Neural crest cell (in vitro differentiated cells): ENCODE measurements at places on chromosomes 6 and 20.

DNA sequence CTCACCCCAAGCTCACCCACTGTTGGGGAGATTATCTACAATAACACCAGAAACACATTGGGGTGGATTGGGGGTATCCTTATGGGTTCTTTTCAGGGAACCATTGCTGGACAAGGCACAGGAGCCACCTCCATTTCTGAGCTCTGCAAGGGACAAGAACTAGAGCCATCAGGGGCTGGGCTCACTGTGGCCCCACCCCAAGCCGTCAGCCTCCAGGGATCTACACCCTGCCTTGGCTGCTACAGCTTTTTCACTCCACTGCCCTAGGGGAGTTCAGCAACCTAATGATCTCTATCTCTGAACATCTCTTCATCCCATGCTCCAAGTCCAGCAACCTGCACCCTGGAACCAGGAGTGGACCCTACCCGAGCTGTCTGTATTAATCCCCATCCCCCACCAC is 21.2 kb downstream of the MAVS start:
- no peak for DNase-seq

GRCh38 chr6:107329063-107329860 is 130.1 kb downstream of the PDSS2 start:
- DNase-seq: no peak

- no peak for DNase-seq
Measured at GRCh38 chr6:136786658-136787057, 5.6 kb downstream of the MAP3K5 start.

DNA sequence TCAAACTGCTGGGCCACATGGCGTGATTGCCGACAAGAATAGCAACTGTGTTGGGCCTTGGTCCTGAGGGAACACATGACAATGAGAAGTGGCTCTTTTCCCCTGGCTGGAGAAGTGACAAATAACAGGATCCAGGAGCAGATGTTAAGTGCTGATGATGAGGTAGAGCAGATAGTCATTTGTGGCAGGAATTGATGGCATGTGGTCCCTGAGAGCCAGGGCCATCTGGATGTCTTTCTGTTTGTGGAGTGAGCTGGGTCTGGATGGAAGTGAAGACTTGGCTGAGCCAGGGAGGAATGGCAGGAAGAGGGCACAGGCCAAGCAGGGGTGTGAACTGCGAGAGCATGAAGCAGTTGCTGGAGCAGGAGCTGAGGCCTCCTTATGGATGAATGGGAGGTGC is 67.8 kb downstream of the SCAND1 start:
- DNase-seq: no peak

- DNase-seq: no peak
Measured at GRCh38 chr20:46388201-46388836, 18.1 kb downstream of the ELMO2 start.

DNA sequence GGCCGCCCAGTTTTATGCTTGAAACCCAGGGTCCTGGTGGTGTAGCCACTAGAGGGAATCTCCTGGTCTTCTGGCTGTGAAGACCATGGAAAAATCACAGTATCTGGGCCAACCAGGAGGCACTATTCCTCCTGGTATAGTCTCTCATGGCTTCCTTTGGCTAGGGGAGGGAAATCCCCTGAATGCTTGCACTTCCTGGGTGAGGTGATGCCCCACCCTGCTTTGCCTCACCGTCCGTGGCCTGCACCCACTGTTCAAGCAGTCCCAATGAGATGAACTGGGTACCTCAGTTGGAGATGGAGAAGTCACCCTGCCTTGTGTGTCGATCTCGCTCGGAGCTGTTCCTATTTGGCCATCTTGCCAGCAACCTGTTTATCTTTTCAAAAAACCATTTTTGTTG is 10.1 kb upstream of the ZNF337 start:
- no peak for DNase-seq

DNA sequence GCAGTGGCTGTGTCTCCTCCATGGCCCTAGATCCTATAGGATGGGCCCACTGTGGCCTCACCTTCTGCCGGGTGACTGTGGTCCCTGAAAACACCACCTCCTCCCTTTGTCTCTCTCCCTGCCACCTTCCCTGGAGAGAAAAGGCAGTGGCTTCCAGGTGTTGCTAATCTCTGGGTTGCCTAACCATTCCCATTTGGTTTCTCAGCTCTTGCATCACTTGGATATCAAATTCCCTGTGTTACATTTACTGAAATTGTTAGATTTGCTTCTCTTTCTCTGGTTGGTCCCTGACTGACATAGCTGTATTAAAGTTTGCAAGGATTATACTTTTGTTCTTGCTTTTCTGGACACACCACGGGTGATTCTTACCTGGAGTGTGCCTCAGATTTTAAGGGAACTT is 9.3 kb upstream of the ZFP64 start:
- no peak for DNase-seq

GRCh38 chr20:56217829-56218228 is 30.7 kb upstream of the MC3R start:
- no peak for DNase-seq

GRCh38 chr6:30349421-30350177 is 4.6 kb downstream of the RPP21 start:
- no peak for DNase-seq

DNA sequence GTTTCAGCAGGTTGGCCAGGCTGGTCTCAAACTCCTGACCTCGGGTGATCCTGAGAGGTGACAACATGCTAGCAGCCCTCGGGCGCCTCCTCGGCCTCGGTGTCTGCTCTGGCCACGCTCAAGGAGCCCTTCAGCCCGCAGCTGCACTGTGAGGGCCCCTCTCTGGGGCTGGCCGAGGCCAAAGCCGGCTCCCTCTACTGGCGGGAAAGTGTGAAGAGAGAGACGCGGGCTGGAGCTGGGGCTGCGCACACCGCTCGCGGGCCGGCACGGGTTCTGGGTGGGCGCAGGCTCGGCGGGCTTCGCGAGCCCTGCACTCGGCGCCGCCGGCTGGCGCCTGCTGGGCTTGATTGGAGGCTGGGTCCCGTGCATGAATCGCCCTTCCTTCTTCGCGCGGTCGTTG is 80.8 kb upstream of the RBM24 start:
- DNase-seq: peak; percentile 20

DNA sequence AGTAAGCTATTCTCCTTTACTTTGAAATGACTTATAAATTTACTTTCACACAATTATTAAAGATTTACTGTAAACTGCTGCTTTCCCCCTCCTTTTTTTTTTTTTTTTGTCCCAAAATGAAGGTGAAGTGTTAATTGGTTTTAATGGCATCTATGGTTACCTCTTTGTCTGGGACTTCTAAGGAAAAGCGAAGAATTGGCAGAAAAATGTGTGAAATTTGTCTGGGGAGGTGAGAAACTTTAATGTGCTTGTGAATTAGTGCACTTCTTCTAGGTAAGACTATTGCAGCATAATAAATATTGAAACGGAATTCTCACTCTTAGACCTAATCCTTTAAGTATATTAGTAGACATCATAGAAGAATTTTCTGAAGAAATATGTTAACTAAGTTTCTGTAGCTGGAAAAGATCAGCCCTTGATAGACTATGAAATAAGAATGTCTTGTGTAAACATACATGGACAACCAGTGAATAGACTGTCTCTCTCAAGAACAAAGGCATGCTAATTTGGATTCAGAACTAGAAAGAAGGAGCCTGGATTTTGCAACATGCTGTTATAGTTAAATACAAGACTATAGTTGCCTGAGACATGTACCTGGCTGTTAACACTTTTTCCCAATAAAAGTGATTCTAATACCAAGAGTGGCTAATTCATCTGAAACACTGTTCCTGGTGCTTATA is 23.9 kb downstream of the FLRT3 start:
- DNase-seq: no peak

DNA sequence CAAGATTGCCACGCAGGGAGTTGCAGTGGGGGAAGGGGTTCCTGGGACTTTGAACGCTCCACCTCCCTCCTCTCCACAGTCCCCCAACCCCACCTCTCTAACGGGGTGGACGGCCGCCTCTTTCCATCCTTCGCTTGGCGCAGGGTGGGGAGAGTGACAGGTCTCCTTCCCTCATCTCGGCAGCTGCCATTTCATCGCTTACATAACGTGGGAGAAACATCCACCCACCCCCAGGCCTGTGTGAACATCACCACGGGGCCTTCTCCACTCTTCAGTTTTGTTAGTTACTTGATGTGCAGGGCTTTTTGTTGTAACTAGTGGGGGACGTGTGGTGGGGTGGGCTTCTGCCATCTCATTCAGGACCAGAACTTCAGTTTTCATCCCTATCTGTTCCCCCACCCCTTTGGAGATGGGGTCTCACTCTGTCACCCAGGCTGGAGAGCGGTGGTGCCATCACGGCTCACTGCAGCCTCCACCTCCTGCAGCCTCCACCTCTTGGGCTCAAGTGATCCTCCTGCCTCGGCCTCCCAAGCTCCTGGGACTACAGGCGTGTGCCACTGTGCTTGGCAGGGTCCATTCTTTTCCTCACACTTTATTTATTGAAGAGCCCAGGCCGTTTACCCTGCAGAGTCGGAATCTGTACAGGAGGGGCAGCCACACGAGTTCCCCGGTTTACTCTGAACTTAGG is 17.7 kb downstream of the RTEL1 start:
- no peak for DNase-seq

GRCh38 chr20:63160641-63161175 is 55.2 kb downstream of the YTHDF1 start:
- DNase-seq: no peak

GRCh38 chr6:170090561-170090960 is 200.3 kb downstream of the DLL1 start:
- no peak for DNase-seq

GRCh38 chr20:371755-372542 is 8.6 kb upstream of the TRIB3 start:
- DNase-seq: no peak

- no peak for DNase-seq
Measured at GRCh38 chr20:40414843-40415615, 274.0 kb downstream of the MAFB start.

DNA sequence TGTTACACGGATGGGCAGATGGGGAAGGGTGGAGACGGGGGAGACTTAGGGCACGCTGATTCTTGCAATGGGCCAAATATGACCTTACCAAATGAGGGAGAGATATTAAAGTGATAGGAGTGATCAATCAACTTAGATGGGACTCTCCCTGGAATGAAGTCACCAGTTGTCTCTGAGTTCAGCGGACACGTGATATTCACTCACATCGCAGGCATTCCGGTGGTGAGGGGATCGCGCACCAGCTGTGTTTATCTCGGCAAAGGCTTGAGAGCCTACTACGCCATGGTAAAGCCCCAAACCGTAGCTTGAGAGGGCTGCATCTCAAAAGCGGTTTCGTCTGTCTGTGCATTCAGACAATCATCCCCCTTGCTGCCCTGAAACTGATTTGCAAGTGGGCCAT is 5.5 kb downstream of the BMP7 start:
- no peak for DNase-seq

- no peak for DNase-seq
Measured at GRCh38 chr20:58028123-58028522, 200.3 kb downstream of the ANKRD60 start.

GRCh38 chr20:62706857-62707256 is 1.8 kb upstream of the NTSR1 start:
- no peak for DNase-seq

- DNase-seq: no peak
Measured at GRCh38 chr6:44230034-44230675, 6.8 kb downstream of the SLC29A1 start.

DNA sequence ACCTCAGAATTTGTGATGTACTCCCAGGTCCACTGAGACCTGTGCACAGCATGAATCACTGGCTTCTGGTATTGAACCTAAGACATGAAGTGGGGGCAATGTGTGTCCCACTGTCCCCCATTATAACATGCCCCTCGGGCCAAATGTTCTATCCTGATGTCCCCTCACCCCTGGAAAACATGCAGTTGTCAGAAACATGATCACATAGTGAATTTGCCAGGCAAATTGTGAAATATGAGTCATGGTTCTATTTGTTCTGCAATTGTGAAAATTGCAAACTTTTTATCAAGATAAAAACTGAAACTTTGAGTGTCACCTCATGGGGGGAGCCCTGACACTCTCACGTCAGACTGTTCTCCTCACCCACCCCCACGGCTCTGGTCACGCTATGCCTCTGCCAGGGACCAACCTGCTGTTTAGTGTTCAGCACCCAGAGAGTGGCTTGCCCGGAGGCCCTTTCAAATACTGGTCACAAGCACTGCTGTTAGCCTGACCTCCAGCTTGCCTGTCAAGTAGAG is 305.3 kb downstream of the CLIC5 start:
- no peak for DNase-seq

DNA sequence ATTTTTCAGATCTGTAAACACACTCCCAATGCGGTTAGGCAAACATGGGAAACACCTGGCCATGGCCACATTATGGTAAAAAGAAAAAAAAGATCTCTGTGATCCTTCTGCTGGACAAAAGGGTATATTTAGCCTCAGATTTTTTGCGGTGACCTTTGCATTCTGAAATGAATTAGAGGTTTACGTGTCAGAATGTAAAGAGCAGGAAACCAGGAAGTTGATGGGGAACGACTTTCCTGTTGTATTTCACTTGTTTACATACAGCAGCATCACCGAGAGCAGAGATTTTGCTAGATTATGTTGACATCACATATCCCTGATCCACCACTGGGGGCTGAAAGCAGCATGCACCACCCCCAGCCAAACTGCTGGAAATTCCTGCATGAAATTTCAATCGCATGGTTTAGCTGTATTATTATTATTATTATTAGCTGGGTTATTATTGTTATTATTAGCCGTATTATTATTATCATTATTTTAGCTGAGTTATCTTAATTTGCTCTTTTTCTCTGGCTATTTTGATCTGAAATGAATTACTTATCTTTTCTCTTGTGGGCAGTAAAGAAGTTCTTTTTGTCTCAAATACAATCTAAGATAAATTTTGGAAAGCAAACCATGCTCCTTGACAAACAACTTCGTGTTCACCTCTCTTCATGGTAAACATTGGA is 189.4 kb downstream of the ZFP64 start:
- DNase-seq: no peak

- no peak for DNase-seq
Measured at GRCh38 chr20:46507760-46508407, 5.5 kb downstream of the ZNF334 start.

- DNase-seq: no peak
Measured at GRCh38 chr6:14354919-14355572, 237.5 kb downstream of the CD83 start.

GRCh38 chr6:143232849-143233248 is 172.2 kb downstream of the AIG1 start:
- peak; percentile 14 for DNase-seq

- no peak for DNase-seq
Measured at GRCh38 chr20:39248171-39248861, 286.2 kb downstream of the DHX35 start.

GRCh38 chr6:8057263-8057662 is 6.9 kb downstream of the BLOC1S5 start:
- DNase-seq: no peak

- no peak for DNase-seq
Measured at GRCh38 chr6:52984247-52984646, 10.8 kb downstream of the GSTA4 start.
